AG09309 (cell line): ENCODE measurements at places on chromosomes 1 and 21.
A peak's percentile ranks its signal among the peaks of the same experiment; 100 is the strongest.

- no peak for DNase-seq
These were observed 598.2 kb downstream of the MATN1 start for GRCh38 chr1:30125021-30125820.

- DNase-seq, result no peak
These were observed 47.6 kb downstream of the ARHGEF16 start for GRCh38 chr1:3501856-3502640.

DNA sequence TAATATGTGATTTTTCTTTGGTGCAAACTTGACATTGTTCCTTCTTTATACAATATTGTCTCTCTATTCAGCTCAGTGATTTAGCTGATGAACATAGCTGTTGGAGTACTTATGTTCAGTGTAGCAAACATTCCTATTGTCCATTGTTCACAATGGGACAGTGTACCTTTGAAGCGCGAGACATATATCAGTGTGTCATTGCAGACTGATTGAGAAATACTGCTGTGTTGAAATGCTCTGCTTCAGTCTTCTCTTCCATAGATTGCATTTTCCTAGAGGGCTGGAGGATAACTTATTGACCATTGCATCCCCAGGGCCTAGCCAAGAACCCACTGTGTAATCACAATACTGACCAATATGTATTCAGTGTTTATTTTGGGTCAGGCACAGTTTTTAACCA, 46.5 kb downstream of the HLX start:
- DNase-seq, result no peak

GRCh38 chr1:111672331-111672730, 52.7 kb downstream of the RAP1A start:
- peak; percentile 11 for DNase-seq

DNA sequence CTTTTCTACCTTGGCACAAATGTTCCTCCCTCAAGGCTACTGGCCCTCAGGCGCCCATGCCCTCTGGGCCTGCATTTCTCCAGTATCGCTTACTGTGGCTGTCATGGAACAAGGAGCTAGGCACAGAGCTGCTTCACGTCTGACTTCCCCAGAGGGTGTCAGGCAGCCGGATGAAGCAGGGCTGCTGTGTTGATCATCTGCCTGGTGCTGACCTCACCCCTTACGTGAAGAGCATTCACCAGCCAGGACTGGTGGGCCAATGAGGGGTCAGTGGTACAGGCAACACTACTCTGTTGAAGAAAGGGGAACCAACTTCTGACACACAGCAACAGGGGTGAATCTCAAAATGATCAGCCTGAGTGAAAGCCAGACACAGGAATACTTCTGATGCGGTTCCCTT, 215.5 kb upstream of the GALNT2 start:
- DNase-seq, result no peak

DNA sequence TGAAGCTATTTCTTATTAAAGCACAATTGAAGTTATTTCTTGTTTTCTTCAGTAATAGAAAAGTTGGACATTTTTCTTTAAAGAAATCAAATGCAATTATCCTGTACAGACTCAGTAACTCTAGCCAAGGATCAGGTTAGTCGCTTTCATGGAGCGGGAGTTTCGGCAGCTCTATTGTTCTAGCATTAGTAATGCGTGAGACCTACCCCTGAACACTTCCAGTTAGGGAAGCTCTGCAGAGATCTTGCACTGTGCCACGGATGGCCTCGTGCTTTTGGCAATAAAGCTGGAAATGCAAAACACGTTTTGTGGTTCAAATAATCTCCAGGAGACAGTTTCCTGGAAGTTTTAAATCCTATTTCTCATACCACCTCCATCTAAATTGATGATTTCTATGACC, 488.4 kb downstream of the SETD4 start:
- no peak for DNase-seq

DNA sequence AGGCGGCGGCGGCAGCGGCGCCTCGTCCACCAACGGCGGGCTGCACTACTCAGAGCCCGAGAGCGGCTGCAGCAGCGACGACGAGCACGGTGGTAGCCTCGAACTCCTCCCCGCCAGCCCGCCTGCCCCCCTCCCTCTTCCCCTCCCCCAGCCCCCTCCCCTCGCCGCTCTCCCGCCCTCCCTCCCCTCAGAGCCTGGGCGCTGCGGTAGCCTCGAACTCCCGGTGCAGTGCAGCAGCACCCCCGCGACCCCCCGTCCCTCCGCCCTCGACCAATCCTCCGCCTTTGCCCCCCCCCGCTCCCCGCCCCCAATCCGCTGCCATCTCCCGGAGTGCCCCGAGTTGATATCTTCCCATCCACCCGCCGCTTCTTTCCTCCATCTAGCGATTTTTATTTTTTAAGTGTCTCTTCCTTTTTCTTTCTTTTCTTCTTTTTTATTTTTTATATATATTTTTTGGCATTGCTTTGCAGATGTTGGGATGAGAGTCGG, 516 bp downstream of the RCOR3 start:
- no peak for DNase-seq

DNA sequence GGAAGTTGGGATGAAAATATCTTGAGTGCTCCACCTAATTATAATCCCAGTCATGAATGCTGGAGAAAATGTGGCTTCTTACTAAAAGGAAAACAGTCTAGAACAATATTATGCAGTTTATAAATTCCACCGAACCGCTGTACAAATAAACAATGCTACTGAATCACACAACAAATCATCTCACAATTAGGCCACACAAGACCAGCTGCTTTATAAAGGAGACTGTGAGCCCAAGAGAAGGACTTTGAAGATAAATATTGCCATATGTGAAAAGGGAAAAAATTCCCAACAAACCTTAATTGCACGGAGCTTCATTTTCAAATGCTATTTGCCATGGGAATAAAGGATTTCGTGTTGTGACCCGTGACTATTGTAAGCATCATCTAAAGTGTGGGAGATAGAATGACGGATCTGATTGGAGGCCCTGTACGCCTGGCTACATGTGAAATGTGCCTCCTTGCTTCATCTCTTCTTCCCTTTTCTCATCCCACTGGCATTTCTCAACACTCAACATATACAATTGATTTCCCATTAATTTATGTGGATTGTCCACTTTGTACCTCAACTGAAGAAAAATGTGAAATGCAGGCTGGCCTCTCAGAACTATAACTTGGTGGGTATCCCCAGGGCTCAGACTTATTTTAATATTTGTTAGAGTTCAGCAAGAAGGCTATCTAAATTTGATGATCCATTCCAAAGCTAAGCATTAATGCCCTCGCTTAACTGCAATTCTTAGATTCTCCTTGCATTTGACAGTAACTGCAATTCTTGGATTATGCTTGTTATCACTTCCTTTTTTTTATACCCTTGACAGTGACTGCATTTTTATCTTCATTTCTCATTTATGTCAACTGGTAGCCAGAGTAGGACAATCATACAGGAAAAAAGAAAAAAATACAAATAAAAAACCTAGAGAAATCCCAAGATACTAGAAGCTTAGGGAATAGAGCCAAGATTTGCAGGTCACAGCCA, 122.3 kb downstream of the TGFB2 start:
- DNase-seq, result peak; percentile 75

- no peak for DNase-seq
These were observed 93.1 kb upstream of the ETS2 start for GRCh38 chr21:38712664-38713063.

DNA sequence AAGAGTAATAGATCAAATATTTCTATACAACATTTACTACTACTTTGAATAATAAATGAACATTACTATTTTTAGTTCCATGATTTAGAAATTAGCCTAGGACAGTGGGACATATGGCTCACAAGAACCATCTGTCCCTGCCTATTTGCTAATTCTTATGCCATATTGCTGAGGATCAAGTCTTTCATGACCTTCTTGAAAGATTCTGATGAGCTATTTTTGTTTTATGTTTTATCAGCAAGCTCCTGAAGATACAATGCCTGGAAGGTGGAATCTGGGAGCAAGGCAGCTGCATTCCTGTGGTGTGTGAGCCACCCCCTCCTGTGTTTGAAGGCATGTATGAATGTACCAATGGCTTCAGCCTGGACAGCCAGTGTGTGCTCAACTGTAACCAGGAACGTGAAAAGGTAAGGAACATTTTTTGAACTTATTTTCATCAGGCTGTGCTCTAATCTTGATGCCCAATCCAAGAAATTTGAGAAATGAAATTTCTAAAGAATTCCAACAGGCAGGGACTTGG, 326.7 kb downstream of the PAPPA2 start:
- DNase-seq, result no peak

DNA sequence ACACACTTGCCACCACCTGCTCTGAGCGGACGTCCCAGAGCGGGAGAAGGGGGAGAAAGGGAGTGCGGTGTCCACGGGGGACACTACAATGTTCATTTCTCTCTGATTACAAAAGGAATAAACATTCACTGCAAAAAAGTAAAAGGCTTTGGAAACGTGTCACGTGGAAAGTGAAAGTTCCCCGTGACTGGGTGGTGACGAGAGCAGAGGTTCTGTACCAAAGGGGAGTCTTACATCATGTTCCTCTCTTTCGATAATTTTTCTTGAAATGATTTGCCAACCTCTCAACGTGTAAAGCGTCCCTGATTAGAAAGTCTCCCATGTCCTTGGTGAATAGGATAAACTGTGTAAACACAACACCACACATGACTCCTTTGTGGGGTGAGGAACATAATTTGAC, 22.0 kb upstream of the PRDM15 start:
- no peak for DNase-seq

DNA sequence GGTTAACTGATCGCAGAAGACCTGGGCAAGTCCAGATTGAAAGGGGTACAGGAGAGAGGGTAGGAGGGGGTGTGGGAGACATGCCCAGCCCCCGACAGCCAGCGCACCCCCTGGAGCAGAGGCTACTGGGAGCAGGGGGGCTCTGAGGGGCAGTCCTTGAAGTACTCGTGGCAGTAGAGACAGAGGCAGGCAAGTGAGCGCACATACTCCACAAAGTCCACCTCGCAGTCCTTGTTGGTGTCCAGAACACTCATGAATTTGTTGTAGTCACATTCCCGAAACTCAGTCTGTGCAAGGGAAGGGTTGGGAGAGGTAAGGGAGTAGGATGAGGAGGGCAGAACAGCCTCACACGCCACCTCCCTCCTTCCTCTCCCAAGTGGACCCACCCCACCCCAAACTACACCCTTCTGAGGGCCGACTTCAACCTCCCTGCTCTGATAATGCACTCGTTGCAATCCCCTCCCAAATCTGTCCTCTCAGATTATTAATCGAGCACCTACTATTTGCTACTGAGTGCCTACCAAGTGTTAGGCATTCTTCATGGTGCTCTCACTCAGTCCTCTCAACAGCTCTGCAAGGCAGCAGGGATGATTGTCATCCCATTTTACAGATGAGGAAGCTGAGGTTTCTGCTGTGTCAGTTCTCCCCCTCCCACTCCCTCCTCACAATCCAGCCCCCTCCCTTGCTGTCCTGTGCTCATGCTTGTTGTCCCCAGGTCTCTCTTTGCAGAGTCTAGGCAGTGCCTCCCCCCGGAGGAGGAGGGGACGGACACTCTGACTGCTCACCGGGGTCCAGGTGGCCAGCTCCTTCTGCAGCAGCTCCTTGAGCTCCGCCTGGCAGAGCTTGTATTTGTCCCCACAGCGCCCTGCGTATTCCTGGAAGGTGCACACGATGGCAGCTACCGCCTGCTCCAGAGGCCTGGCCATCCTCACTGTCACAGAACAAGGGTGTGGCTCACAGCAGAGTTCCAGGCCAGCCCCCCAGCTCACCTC, 1.2 kb downstream of the S100A3 start:
- no peak for DNase-seq

DNA sequence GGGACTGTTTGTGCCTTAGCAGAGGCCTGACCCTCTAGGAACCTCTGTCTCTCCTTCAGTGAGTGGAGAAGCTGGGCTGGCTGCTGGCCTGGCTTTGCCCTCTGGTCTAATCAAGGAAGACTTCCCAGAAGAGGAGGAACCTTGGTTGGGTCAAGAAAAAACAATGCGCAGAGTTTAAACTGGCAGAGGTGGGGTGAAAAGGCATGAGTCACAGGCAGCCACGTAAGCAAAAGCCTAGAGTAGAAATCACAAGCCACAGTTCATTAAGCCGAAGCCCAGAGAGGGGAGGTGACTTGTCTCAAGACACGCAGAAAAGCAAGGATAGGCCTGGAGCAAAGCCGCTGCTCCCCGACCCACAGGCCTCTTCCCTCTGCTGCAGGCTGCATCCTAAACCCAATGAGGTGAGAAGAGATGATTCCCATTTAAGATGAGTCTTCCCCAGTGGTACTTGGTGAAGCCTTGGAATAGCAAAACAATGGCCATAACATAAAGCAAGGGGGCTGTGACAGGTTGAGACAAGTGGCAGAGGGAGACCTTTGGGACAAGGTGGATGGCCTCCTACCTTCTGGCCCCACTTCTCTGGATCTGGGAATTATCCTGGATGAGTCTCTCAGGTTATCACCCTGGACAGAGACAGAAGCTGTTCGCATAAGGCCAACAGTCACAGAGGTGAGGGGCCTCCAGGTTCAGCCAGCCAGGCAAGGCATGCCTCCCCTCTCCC, 7.7 kb downstream of the PDZK1IP1 start:
- no peak for DNase-seq

GRCh38 chr1:20717452-20718342, at the start of gene KIF17:
Gene KIF17, minus strand, starts transcription at chr1:20718007. Its CDS starts 301 bp downstream, at chr1:20717706.
- DNase-seq, result no peak

- no peak for DNase-seq
These were observed 47.8 kb upstream of the SRSF10 start for GRCh38 chr1:24027838-24028468.

- DNase-seq, result no peak
These were observed 78.8 kb downstream of the SPSB1 start for GRCh38 chr1:9371391-9371935.

DNA sequence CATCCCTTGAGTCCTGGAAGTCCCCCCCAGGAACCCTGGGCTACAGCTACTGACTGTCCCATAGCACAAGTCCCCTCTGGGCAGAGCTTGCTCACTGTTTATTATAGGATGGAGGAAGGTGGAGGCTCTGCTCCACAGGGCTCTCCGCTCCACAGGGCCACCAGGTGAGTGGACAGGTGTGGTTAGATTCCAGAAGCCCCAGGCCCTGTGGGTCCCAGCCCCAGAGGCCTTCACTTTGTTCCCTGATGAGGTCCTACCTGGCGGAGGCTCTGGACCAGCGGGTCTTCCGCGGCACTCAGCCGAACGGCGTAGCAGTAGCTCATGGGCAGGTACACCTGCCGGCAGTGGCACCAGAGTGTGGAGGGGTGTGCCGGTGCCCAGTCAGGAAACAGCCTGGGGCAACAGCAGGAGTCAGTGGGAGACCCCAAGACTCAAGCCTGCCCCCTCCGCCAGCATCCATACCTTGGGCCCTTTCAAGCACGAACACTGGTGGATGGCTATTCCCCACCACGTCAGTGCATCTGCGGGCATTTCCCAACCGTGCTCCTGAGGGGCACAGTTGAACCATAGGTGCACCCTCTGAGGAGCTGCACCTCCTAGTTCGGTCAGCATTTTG, 12.3 kb downstream of the LSS start:
- DNase-seq, result no peak

DNA sequence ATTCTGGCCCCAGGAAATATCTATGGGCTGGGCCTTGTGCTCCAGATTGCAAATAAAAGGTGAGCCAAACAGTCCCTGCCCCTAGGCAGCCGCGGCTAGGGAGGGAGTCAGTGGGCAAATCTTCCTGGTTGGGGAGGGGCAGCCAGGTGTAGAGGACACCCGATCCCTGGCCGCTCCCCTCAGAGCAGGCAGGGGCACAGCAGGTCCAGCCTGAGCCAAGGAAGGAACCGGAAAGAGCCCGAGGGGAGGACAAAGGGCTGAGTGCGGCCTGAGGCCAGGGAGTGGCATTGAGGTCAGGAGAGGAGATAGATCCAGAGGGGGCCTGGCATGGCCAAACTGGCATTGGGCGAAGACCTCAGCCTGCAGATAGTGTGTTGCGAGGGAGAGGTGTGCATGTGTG, 36.6 kb upstream of the ARF1 start:
- no peak for DNase-seq
